ENCODE measurements at places on chromosomes 5 and 9. TPM values are rescaled to one million over a fixed set of nuclear protein-coding genes. Genes with fewer than 3 reads are reported as not detected.

The HEMGN gene
- total RNA-seq: 0.63 TPM

The DENND1A gene
- total RNA-seq: 14.9 TPM

The SEMA6A gene
- 3.9 TPM for total RNA-seq

The PDE6A gene
- not detected for total RNA-seq

The MYMK gene
- not detected for total RNA-seq

The ACTBL2 gene
- not detected for total RNA-seq

The PCDHB9 gene
- total RNA-seq: 1.7 TPM

The CDH10 gene
- 0.74 TPM for total RNA-seq

The F2RL2 gene
- 3.7 TPM for total RNA-seq

The HTR4 gene
- total RNA-seq: 7.9 TPM

The AOPEP gene
- total RNA-seq: 314 TPM

The MEIKIN gene
- total RNA-seq: not detected

The FOXD4L5 gene
- not detected for total RNA-seq

The SH3GL2 gene
- total RNA-seq: not detected

The PCDHGA8 gene
- total RNA-seq: 5.0 TPM

The DNM1 gene
- 3.9 TPM for total RNA-seq

The TAF1L gene
- not detected for total RNA-seq

The OBP2B gene
- not detected for total RNA-seq

The IQGAP2 gene
- 12.3 TPM for total RNA-seq

The ICE1 gene
- 18.5 TPM for total RNA-seq

The GDNF gene
- 0.31 TPM for total RNA-seq

The KIF4B gene
- total RNA-seq: not detected

The PNPLA7 gene
- total RNA-seq: 4.6 TPM

The PIK3R1 gene
- total RNA-seq: 87.0 TPM

The LMX1B gene
- 0.74 TPM for total RNA-seq

The IFNA8 gene
- total RNA-seq: not detected

The SHOC1 gene
- not detected for total RNA-seq

The ZNF608 gene
- 29.4 TPM for total RNA-seq

The TUSC1 gene
- total RNA-seq: 15.4 TPM

The HMGCS1 gene
- total RNA-seq: 6.3 TPM

The ABLIM3 gene
- 145 TPM for total RNA-seq

The GRIA1 gene
- 1.2 TPM for total RNA-seq
